ENCODE measurements at places on chromosomes 16 and 17.

- DNase-seq: no peak
Observed at GRCh38 chr17:54408731-54409130, 491.9 kb upstream of the TOM1L1 start.

DNA sequence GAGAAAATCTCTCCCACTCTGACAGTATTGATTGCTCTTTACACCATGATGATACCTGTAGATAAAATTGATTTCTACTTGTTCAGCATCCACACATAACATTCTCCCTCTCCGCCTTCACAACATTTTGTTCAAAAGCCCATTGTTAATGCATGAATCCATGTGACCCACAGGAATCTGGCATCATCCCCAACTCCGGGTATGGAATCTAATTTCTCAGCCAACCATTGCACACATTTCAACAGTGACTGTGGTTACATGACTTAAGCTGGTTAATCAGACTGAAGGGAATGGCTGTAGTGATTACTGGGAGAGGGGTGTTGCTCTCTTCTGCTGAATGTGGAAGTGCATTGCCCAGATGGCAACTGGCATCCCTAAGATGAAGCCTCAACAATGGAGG, 161.4 kb upstream of the C16orf82 start:
- no peak for DNase-seq

- no peak for DNase-seq
Observed at GRCh38 chr17:7715936-7716886, 1.3 kb upstream of the DNAH2 start.

GRCh38 chr16:60605176-60605575, 1431.1 kb downstream of the CDH8 start:
- no peak for DNase-seq

Data from NT2/D1 (cell line).